CMK (cell line): ENCODE measurements at places on chromosomes 12 and 14.

DNA sequence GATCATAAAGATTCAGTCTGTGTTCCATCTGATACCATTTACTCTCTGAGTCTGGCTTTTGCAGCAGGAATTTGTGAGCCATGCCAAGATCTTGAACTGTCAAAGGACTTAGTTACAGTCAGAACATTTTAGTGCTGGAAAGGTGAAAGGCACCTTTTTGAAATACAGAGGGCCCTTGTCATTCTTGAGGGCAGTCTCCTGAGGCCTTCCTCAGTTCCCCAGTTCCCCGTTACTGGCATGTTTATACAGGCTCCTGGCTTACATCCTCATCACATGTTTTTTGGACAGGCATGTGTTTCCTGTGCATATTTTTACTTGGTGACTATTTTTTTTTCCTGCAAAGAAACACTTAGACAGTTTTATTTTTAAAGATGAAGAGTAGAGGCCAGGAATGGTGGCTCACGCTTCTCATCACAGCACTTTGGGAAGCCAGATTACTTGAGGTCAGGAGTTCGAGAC is 21.0 kb downstream of the CFAP54 start:
- DNase-seq: no peak

GRCh38 chr14:58367296-58367695 is 28.4 kb upstream of the TOMM20L start:
- no peak for DNase-seq

DNA sequence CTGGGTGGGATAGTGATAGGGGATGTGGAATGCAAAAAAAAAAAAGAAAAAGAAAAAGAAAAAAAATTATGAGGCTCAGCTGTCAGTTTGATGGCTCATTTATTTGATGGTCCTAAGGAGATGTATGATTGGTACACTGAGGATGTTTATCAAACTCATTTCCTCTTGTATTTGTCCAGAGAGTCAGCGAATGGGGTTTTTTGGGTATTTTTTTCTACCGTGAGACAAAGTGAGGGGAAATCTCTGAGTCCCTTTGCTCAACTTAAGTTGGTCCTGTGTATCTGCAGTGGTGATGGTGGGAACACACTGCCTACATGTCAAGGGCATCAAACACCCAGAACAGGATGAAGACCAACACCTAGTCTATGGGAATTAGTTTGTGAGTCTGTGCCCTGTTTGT is 176.9 kb upstream of the HIF1A start:
- no peak for DNase-seq

DNA sequence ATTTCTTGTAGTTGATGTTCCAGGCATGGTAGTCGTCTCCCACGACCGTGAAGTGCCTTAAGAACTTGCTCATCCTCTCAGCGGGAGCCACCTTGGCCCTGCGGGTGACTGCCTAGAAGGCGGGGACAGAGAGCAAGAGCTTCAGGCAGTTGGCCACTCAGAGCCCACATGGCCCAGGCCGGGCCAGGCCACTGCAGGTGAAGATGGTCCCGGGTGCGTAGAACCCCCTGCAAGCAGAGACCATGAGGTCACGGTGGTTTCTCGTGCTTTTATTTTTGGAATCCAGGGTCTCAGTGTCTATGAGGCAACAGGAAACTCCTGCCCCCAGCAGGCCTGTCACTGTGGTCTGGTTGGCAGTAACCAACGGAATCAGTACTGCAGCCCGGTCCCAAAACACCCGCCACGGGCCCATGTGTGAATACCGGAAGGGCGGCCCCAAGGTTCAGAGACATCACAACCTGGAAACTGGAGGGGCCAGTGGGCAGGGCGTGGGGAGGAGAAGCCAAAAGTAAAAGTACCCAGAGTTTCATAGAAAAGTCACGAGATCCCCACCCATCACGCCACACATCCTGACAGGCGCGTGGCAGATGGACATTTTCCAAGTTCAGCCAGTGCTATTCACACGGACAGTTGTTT is 27.5 kb downstream of the HVCN1 start:
- DNase-seq: no peak

DNA sequence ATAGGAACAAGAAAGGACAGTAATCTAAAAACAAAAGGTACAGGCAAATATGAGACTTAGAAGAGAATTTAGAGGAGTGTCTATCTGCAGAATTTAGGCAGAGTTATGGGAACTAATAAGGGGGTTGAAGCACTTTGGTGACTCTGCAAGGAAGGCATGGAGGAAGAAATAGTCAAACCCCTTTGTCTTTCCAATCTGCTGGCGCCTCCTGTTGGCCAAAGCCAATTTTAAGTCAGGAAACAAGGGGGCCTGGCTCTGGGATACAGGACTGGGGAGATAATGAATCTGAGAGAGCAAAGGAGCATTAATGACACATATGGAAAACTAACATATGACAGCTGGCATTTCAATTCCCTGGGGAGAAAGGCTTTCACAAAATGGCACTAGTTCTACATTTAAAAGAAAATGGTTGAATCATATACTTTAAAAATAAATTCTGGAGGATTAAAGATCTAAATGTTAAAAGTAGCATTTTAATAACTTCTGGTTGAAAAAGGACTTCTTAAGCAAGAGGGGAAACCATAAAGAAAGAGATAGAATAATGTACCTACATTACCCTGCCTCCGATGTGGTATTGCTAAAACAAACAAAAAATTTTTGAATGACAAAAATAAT is 48.5 kb upstream of the CSRP2 start:
- DNase-seq: no peak

- no peak for DNase-seq
Observed at GRCh38 chr12:127214186-127214585, 1052.8 kb upstream of the TMEM132C start.

GRCh38 chr12:47801904-47802246 is 17.8 kb downstream of the HDAC7 start:
- no peak for DNase-seq

GRCh38 chr14:59964251-59965007 is 44.5 kb downstream of the LRRC9 start:
- DNase-seq: no peak

- DNase-seq: no peak
Observed at GRCh38 chr12:81759190-81760051, at the start of gene PPFIA2. PPFIA2 (minus strand) TSS chr12:81759350.

GRCh38 chr14:30185832-30186231 is 258.2 kb upstream of the PRKD1 start:
- no peak for DNase-seq

DNA sequence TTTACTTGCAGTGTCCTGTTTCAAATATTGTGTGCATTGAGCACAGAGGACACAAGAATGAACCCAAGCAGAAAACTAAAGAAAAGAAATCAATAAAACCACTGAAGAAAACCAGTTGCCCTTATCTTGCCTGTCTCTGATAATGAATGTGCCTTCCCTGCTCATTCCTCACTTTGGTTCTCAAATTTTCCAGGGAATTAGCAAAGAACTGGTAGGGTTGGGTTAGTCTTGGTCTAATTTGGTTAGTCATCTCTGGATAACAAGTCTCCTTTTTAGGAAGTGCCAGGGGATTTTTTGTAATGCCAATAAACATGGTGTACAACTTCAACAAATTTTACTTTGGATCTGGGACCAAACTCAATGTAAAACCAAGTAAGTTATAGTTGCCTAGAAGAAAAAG is 65.7 kb downstream of the DAD1 start:
- DNase-seq: no peak

GRCh38 chr14:103716091-103716801 is 636 bp downstream of the ZFYVE21 start:
- DNase-seq: no peak

- no peak for DNase-seq
Observed at GRCh38 chr14:73055251-73055650, 3.1 kb upstream of the RBM25 start.

DNA sequence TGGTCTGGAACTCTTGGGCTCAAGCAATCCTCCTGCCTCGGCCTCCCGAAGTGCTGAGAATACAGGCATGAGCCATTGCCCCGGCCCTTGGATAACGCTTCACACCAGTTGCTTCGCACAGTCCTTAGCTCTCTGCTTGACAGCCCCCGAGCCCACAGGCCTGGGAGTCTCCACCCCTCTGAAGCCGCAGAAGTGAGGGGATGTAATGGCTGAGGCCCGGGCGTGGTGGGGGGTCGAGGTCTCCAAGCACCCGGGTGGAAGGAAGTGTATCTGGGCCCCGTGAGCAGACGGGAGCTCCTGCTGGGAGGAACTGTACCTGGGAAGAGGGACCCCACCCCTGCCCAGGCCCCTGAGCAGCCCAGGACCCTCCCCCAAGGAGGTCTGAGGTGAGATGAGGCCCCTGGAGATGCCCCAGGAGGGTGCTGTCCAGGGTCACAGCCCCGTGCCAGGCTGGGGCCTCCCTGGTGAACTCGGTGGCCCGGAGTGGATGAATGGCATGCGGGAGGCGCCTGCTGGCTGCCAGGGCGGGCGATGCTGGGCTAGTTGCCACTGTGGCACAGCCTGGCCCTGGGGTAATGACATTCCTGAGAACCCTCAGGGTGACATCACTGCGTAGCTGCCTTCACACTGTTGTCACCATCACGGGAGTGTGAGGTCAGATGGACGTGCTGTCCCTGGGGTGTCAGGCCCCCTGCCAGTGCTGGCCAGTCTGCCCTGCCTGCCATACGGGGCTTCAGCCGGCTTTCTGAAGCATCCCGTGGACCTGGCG is 48.9 kb downstream of the KIF26A start:
- DNase-seq: no peak

DNA sequence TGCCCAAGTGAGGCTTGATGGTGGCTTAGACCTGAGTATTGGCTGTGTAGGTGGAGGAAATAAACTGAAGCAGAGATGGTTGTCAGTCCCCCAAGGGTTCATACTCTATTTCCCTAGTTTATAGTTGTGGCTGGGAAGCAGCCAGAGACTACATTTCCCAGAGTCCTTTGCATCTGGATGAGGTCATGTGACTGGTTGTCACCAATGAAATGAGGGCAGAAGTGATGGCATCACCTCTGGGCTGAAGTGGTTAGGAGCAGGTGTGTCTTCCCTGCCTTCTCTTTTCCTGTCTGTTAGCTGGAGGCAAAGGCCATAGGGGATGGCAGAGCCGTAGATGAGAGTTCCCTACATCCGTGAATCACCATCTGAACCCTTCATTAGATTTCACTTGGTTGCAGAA is 16.3 kb upstream of the NOS1 start:
- DNase-seq: no peak

GRCh38 chr14:93785423-93785822 is 2.9 kb downstream of the PRIMA1 start:
- DNase-seq: no peak

GRCh38 chr12:54749191-54749818 is 101.1 kb upstream of the DCD start:
- DNase-seq: no peak

DNA sequence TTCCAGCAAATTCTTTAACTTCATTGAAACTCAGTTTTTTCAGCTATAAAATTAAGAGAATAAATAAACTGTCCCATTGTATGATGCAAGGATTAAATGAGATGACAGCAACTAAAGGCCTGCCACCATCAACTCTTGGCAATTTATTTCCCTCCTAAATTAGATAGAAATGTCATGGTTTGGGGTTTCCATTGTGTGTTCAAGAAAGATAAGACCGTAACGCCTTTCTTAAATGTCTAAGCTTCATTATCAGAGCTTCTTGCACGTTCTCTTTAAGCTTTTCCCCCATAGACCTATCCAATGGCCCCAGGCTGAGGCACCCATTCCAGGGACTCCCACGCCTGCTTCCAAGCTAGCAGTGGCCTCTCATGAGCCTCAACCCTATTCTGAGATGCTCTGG is 281.9 kb downstream of the CACNA1C start:
- no peak for DNase-seq

DNA sequence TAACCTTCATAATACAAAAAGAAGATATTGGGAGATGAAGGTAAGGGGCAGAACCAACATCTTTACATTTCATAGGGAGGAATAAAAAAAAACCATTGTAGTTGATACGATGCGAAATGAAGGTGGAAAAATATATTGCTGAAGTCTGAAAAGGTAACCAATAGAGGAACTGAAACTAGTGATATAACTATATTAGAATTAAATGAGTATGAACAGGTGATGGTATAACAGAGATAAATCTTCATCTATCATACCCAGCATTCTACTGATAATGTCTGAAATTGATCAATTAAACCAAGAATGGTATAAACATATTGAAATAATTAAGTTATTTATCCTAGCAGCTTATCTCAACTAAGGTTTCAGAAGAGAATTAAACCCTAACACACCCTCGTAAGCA is 332.1 kb downstream of the NELL2 start:
- no peak for DNase-seq

DNA sequence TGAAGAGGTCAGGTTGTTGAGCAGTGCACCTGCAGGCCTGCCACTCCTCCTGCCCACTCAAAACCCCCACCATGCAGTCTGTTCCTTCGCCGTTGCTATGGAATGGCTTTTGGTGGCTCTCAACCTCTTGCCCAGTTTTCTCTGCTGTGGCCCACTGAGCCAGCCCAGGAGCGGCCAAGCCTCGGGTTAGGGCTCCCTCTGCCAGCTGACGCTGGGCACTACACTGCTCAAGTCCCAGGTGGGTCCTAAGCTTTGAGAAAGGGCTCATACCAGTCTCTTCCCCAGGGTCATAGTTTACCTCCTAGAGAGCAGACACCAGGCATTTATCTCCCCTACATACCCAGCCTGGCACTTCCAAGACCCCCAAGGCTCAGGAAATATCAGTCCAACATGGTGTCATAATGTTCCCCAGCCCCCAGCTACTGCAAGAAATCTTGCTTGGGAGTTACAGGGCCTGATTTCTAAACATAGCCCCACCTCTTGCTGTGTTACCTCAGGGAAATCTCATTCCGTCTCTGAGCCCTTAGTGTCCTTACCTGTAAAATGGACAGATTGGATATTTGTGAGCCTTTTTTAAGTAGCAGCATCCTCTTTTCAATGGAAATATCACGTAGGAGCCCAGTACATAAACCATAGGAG is 59.4 kb downstream of the TSPAN11 start:
- DNase-seq: no peak

DNA sequence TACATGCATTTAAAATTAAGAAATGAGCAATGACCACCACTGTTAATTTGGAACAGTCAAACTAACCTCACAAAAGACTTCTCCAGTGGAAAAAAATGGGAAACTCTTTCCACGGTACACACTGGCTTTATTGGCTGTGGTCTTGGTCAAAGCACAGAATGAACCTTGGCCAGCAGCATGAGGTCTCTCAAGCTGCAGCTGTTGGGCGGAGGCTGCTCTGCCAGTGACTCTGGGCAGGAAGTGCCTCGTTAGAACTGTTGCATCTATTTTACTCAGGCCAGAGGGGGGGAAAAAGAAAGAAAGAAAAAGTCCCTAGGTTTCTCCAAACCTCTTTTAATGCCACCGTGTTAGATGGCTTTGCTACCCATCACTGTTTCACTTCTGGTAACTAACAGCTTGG is 279.8 kb upstream of the DIO2 start:
- no peak for DNase-seq

- no peak for DNase-seq
Observed at GRCh38 chr14:81516986-81517797, 16.5 kb downstream of the SEL1L start.

GRCh38 chr14:49191380-49191779 is 394.8 kb downstream of the RPS29 start:
- no peak for DNase-seq

DNA sequence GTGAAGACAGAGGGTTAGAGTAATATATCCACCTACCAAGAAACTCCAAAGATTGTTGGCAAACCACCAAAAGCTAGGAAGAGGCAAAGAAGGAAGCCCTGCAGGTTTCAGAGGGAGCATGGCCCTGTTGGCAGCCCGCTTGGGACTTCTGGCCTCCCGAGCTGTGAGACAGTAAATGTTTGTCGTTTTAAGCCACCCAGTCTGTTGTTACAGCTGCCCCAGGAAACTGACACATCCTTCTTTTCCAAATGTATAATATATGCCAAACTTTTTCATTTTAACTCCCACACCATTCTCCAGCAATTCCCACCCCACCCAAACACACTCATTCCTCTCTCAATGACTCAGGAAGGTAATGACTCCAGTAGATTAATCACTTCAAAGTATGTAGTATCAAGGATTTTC is 74.0 kb downstream of the RPS29 start:
- DNase-seq: no peak

- DNase-seq: no peak
Observed at GRCh38 chr12:89971880-89972279, 263.2 kb upstream of the ATP2B1 start.
